Fibroblast of skin of left quadriceps (primary cell): ENCODE measurements at places on chromosomes 13 and 19.
A peak's percentile ranks its signal among the peaks of the same experiment; 100 is the strongest.

DNA sequence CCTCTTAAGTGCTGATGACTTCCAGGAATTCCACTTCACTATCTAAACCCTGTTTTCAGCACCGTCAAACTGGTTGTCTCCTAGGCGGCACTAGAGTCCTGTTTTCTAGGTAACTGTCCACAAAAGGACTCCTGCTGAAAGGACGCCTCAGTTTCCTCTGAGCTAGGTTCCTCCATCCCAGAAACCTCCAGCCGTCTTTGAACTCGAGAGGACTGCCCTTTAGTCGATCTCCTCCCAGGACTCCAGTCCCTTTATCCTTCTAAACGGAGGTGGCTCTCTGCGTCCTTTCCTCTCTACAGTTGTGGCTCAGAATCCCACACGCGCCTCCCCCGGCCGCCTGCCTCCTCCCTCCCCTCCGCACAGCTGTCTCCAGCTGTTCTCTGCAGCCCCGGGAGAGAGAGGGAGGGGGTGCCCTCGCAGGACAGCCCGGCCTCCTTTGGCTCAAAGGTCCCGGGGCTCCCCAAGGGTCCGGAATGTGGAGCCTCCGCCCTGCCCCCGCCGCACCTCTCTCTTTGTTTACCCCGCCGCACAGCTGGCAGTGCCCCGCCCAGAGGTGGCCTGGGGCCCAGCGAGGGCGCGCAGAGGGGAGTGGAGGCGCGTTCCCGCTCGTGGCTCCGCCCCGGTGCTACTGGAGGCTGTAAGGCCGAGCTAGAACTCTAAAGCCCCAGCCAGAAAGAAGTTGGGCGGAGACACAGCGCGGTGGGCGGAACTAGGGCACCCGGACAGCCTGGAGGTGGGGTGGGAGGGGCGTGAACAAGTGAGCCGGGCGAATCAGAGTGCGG, 2.4 kb downstream of the LTBP4 start:
- peak; percentile 78 for DNase-seq

- DNase-seq, result no peak
These were observed 18.2 kb upstream of the DOCK9 start for GRCh38 chr13:98996046-98996445.

GRCh38 chr19:38683393-38684077, 36.1 kb downstream of the ACTN4 start:
- peak; percentile 82 for DNase-seq

- DNase-seq, result no peak
These were observed 54.0 kb upstream of the GTF3A start for GRCh38 chr13:27370305-27370872.

- no peak for DNase-seq
These were observed 1703.6 kb downstream of the EFNB2 start for GRCh38 chr13:104831831-104832230.

- DNase-seq, result no peak
These were observed 155.8 kb downstream of the URI1 start for GRCh38 chr19:30097746-30098280.

- DNase-seq, result no peak
These were observed 211.5 kb downstream of the URI1 start for GRCh38 chr19:30153326-30154210.

GRCh38 chr19:1918975-1919374, 13.8 kb downstream of the ADAT3 start:
- no peak for DNase-seq

- DNase-seq, result no peak
These were observed 9.4 kb downstream of the FCER2 start for GRCh38 chr19:7692417-7693088.

GRCh38 chr19:18202778-18203407, 949 bp downstream of the RAB3A start:
- DNase-seq, result no peak

DNA sequence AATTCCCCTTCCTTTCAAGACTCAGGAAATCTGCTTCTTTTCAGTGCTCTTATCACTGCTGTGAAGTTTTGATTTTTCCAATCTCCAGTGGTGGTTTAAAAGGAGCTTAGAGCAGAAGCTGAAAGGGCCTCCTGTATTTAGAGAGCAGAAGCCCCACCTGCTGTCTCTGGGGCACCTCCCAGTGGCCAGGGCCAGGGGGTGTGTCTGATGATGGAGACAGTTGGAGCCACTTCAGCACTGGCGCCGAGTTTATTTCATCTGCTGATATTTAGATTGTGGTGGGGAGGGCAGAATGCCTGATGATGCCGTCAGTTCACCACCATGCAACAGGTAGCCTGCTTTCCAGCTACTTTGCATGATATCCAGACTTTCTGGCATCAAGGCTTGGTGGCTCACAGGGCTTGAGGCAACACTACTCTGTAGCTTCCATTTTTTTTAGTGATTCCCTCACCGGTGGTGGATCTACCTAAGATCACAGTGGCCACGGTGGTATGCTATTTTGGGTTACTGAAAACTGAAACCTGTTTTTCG, 371.9 kb downstream of the KCNRG start:
- DNase-seq, result no peak

- DNase-seq, result no peak
These were observed 13.2 kb upstream of the EIF3G start for GRCh38 chr19:10132905-10133304.

DNA sequence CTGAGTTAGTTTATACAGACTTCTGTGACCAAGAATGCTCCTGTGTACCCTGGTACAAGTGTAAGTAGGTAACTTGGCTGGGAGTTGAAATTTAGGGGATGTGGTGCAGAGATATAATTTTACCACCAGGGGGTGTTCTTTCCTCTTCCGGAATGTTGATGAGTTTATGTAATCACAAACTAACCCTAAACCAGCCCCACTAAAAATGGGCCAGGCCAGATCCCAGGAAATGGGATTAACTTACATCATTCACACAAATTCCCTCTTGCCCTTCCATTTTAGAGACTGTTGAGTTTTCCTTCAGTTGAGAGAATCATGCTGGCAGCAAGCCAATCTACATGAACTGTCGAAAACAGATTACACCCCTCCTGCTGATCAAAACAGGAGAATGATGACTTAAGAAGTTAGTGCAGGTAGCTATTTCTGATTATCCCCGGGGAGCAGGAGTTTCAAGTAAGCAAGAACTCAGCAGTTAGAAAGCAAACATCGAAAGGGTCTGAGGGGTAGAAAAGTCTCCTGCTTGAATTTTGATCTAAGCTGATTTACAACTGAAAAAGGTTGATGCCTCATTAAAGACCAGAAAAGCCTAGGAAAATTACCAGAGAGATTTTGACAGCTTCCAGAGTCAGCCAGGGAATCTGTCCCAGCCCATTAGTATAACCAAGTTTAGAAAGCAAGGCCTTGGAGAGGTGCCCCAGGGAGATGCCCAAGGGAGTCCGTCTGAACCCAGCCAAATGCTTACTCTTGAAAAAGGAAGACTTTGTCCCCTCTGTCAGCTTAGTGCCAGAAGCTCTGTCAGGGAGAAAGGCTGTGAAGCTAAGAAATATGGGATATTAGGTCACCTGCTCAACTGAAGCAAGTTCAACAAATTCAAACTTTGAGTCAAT, 32.3 kb upstream of the MED4 start:
- peak; percentile 49 for DNase-seq

- DNase-seq, result no peak
These were observed 84.2 kb downstream of the SLC7A1 start for GRCh38 chr13:29511106-29511796.

GRCh38 chr13:62119739-62120700, 704.4 kb upstream of the PCDH20 start:
- peak; percentile 4 for DNase-seq

- DNase-seq, result no peak
These were observed 47.7 kb downstream of the DOCK9 start for GRCh38 chr13:98930151-98930591.

- DNase-seq, result no peak
These were observed 160.0 kb downstream of the RBM26 start for GRCh38 chr13:79245937-79246577.

- no peak for DNase-seq
These were observed 2.8 kb downstream of the PTGER1 start for GRCh38 chr19:14472202-14472938.

GRCh38 chr13:111514610-111515306, 194.3 kb downstream of the TEX29 start:
- DNase-seq, result no peak
